ENCODE measurements at places on chromosomes 12 and 14.

DNA sequence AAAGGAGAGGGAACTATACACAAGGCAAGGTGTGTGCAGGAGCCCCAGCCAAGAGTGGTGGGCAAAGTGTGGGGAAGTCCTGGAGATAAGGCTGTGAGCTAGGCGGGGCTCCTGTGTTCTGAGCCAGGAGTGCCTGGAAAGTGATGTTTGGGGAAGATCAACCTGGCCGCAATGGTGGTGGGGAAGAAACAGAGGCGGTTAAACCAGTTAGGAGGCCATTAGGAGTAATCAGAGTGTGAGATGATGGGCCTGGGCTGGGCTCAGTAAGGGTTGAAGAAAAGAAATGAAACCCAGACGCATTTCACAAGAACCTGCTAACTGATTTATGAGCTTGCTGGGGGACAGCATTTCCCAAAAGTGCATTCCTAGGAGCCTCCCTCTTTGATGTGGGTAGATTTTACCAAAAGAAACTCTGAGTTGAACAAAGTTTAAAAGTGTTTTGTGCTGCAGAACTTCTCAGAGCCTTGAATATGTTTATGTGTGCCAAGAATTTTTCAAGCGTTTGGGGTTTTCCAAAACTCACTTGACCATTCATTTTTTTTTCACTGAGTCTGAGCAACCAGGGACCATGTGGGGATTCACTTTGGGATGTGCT, 34.2 kb upstream of the LRP1-AS start:
- no peak for DNase-seq

- no peak for DNase-seq
Measured at GRCh38 chr12:64469455-64470142, 17.7 kb downstream of the TBK1 start.

DNA sequence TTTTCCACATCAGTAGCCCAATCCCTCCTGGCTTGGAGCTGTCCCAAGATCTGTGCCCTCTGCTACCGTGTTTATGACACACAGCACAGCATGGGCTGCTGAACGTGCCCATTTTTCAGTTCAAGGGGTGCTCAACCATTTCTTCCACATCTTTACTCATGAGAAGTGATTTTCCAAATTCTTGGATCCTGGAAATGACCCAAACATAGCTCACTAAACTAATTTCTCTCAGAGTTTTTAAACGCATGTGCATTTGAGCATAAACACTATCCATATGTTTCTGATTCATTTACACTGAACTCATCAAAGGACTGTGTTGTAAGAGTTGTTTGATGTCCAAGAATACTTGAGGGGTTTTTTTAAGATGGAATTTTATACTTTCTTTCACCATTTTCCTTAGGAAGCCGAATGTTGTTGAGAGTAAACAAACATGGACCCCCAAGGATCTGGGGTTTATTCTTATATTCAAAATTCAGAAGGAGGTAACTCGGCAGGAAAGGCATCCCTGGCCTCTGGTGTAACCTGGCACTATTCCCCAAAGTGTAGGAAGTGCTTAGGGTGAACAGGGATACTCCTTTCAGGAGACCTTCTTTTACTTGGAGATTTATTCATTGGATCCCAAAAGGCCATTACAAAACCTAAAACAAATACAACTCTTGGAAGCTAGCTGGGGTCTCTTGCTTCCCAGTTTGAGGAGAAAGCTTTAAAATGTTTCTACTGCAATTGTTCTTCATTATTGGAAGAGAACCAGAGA, 215.0 kb downstream of the BMP4 start:
- no peak for DNase-seq

DNA sequence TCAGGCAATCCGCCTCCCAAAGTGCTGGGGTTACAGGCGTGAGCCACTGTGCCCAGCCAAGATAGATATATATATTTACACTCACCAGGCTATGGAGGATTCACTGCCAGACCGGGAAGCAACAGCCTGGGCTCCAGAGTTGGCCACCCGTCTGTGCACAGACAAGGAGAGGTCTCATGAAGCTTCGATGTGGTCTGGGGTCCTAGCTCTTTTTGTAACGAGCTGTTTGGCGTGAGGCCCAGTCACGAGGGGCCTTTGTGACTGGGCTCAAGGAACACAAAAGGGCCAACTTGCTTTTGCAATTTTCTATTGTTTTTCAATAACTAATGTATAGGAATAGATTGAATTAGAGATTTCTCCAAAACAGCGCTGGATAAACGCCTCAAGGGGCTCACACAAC, 77.6 kb upstream of the EIF5 start:
- no peak for DNase-seq

DNA sequence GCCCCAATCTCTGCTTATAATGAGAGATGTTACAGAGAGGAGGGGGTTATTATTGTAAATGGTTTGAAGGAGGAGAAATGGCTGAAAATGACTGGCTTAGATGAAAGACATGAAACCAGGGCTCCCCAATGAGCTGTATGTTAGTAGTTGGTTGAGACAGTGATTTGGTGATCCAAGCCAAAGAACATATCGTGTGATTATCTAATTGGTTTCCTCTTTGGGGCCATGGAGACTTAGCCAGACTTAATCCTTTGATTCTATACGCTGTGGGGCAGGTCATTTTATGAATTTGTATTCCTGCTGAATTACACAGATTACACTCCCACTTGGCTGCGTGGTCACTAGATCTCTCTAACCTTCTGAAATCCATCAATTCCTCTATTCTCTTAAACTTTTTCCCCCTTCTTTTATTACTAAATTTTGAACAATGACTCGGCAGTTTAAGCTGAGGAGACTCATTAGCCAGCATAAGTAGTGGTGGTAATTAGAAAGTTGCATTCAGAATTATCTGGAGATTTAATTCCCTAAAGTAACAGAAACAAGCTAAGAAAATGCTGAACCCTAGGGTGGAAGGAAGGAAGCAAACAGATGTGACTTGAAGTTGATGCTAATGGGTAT, 5.3 kb downstream of the TTC8 start:
- no peak for DNase-seq

- DNase-seq: no peak
Measured at GRCh38 chr12:62129291-62129690, 130.9 kb upstream of the USP15 start.

DNA sequence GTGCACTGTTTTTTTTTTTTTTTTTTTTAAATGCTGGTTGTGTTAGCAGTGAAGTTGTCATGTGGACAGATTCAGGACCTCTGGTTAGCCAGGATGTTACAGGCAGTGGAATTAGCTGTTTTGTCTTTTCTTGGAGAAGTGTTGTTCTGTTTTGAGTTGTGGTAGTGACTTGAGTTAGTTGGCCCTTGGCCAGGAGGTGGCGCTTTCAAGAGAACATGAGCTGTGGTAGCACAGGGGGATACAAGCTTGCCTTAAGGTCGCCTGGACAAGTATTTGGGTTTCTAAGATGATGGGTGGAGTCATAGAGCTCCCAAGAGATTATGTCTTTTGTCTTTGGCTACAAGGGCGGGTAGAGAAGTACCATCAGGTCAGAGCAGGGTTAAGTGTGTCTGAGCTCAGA, 33.3 kb upstream of the CCDC198 start:
- no peak for DNase-seq

- no peak for DNase-seq
Measured at GRCh38 chr14:81178063-81178462, 42.7 kb downstream of the GTF2A1 start.

- DNase-seq: no peak
Measured at GRCh38 chr14:94066089-94066676, 14.8 kb downstream of the DDX24 start.

- no peak for DNase-seq
Measured at GRCh38 chr14:52399104-52399503, 85.0 kb downstream of the PTGER2 start.

DNA sequence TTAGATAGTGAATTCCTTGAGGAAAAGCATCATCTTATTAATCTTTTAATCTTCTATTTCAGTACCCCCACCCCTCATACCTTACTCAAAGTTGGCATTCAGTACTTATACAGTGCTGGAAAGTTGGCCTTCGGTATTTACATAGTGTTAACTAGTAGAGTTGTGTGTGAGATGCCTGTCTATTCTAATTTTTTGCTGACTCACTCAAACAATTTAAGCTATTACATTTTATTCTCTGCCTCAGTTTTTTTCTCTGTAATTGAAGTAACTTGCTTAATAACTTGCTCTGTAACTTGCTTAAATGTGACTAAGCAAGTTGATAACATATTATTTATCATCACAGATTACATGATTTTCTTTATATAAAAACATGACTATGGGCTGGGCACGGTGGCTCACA, 20.3 kb downstream of the DNAL1 start:
- no peak for DNase-seq

- DNase-seq: no peak
Measured at GRCh38 chr12:66633676-66634075, 45.2 kb downstream of the GRIP1 start.

GRCh38 chr12:11812586-11813437, 163.3 kb downstream of the ETV6 start:
- DNase-seq: peak; percentile 22

DNA sequence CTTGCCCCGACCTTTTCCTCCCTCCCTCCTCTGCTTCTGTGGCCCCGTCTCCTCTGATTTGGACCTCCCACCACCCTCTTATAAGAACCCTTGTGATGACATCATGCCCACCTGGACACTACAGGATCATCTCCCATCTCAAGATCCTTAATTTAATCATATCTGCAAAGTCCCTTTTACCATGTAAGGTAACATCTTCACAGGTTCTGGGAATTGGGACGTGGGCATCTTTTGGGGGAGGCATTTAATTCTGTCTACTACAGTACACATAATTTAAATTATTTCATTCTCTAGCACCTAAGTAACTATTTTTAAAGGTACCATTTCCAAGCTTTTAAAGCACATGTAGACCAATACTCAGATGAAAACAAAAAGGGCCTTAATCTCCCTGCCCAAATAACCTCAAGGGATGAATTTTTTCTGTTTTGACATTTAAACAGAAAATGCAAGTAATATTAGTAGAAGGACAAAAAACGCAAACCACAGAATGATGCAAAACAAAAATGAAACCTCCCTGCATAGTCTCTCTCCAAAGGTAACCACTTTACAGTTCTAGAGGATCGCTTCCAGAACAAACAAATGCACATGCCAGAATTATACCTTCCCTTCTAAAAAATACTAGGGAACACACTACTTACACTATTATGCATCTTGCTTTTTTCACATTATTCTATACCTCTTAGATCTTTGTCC, 222.1 kb downstream of the AACS start:
- DNase-seq: no peak

DNA sequence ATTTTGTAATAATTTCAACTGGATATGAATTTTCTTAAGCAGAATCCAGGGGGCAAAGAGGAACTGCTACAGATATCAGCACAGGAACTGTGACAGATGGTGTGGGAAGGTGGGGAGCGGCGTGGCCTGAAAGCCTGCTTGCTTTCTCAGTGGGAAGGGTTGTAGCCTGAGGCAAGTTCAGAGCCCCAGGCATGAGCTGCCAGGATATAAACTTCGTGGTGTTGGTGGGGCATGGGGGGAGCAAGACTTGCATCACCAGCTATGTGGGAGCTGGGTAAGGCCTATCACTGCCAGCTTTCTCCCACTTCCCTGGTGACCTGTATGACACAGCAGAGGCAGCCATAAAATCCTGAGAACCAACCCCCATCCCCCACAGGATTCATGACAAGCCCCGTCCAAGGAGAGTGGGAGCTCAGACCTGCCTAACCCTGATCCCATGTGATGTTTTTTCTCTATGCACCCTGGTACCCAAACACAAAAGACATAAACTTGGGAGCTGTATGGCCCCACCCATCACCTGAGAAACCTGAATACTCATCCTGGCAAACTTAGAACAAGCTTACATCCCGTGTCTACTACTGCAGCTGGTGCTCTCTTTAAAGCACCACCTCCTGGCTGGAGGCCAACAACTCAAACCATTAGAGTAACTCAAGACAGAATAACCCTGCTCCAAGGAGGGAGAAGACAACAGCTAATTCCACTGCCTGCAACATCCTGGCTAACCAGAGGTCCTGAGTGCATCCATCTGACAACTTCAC, 16.5 kb downstream of the CLEC1A start:
- no peak for DNase-seq

GRCh38 chr14:55780156-55780946, 200.3 kb downstream of the KTN1 start:
- DNase-seq: no peak

GRCh38 chr14:91350813-91351511, 66.7 kb downstream of the CCDC88C start:
- DNase-seq: peak; percentile 76

DNA sequence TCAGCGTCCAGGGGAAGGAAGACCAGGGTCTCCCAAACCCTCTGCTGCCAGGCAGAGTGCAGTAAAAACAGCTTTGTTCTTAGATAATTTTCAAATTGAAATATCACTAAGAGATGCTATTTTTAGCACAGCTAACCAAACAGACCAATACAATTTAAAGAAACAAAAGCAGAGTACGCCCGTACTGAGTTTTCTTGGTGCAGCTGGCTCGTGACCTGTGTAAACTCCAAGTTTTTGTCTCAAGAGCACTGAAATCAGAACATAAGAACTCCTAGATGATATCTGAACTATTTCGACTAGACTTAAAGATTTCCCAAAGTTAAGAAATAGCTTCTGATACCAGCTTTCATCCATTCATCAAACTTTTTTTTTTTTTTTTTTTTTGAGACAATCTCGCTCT, 10.3 kb downstream of the ARF3 start:
- no peak for DNase-seq

GRCh38 chr14:75426332-75427125, 1.3 kb upstream of the JDP2 start:
- no peak for DNase-seq

- no peak for DNase-seq
Measured at GRCh38 chr12:120703311-120703942, 6.8 kb upstream of the UNC119B start.

- no peak for DNase-seq
Measured at GRCh38 chr12:107133462-107133861, 40.1 kb upstream of the CRY1 start.

- DNase-seq: no peak
Measured at GRCh38 chr12:68069275-68069674, 80.0 kb downstream of the IFNG-AS1 start.

GRCh38 chr14:34051966-34052657, 101.2 kb upstream of the EGLN3 start:
- DNase-seq: peak; percentile 30

DNA sequence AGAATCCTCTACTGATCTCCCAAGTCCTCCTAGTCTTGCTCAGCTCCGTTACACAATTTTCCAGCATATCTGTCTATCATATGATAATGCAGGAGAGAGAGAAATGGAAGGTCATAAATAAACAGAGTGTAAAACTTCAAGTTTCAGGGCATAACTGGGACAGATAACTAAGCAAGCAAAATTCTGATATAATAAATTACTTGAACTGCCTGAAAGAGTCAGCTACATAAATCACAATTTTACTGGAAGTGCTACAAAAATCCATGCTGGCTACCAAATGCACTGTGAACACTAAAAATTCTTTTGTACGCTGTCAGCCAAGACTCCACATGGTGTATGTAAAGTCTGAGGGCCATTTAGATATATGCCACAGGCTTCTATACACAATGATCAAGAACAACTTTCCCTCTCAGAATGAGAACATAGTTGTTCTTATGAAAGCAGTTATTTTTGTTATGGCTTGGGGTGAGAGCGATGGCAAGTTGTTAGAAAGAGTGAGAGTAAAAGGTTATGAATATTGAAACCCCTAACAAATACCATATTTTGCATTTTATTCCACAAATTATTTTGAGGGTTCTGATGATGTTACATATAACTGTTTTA, 41.1 kb downstream of the GRIP1 start:
- DNase-seq: no peak
